ENCODE measurements at places on chromosomes 7 and 10.
A peak's percentile ranks its signal among the peaks of the same experiment; 100 is the strongest.

DNA sequence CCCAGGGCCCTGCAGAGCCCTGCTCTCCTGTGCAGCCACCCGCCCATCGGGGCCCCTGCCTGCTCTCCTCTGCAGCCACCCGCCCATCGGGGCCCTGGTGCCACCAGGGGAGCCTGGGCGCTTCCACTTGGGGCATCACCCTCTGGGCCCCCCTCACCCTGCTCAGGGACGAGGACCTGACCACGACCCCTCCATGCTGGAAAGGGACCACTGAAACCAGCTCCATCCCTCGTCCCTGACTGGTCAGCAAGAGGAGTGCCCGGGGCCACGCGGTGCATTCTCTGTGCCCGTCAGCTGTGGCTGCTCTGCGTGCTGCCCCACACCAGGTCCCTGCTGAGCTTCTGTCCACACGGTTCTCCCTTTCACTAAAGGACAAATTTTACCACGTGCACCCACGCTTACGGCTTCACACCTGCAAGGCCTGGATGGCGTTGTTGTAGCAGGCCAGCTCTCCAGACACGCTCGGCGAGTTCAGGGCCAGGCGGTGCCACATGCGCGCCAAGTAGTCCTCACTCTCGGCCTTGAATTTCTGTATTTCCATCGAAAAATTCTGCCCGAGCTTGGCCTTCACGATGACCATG, 57.6 kb downstream of the CFAP46 start:
- no peak for DNase-seq

GRCh38 chr10:43121444-43121843, 16.8 kb upstream of the CSGALNACT2 start:
- no peak for DNase-seq

- no peak for DNase-seq
Measured at GRCh38 chr7:3153118-3153517, 109.5 kb upstream of the CARD11 start.

DNA sequence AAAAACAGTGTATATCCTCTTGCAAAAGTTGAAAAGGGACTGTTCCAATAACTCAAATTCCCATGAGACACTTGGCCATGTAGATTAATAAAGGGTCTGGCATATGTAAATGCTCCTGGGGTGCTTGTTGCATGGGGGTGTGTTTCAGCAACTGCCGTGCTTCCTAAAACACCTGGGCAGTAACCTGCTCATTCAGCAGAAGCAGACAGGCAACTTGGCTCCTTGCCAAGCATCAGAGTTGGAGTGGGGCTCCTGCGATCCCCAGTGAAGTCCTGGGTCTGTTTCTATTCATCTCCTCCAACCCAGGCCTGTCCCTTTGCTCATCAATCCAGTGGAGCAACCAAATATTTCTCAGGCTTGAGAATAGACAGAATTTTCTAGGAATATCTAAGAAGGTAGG, 42.2 kb upstream of the ADAM12 start:
- DNase-seq, result no peak

DNA sequence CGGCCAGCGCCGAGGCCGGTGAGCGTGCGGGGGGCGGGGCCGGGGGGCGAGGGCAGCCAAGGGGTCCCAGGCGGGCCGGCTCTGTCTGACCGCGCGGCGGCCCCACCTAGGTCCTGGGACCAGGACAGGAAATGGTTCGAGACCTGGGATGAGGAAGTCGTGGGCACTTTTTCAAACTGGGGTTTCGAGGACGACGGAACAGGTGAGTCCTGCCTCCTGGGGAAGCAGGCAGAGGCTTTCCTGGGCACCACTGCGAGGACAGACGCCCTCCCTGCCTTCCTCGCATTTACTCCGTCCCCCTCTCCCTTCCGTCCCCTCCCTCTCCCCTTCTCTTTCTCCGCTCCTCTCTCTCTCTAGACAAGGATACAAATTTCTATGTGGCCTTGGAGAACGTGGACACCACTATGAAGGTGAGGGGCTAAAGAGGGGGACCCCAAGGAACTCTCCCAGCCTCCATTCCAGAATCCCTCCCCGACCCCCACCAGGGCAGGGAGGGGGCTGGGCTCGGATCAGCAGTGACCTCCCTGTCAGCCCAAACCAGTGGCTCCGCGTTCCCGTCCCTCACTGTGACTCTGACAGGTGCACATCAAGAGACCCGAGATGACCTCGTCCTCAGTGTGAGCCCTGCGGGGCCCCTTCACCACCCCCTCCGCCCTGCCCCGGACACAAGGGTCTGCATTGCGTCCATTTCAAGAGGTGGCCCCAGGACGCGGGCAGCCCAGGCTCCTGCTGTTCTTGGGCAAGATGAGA, 2.6 kb upstream of the MUC12 start:
- no peak for DNase-seq

DNA sequence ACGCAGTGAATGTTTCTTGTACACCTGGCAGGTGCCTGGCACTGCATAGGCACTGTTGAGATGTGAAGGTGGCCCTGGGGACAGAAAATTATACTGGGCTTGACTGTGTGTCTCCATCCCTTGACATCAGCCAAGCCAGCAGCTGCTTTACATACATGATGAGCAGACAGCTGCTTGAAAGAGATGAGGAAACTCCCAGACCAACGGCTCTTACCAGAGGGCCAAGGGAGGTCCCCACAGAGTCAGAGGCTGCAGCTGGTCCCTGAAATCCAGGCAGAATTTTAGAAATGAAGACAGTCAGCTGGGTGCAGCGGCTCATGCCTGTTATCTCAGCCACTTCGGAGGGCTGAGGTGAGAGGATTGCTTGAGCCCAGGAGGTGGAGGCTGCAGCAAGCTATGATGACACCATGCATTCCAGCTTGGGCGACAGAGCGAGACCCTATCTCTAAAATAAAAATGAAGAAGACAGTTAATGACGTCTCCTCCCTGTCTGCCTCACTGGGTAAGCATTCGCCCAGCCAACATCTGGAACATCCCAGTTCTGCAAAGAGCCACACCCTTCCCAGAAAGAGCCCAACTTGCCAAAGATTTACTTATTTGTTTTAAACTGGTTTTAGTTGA, 17.6 kb downstream of the LIMK1 start:
- peak; percentile 20 for DNase-seq
